Activated CD4-positive, alpha-beta T cell treated with anti-CD3 and anti-CD28 coated beads for 48 hours (primary cell): ENCODE measurements at places on chromosomes 12 and 14.

- DNase-seq: peak; percentile 48
These were observed 63.3 kb downstream of the SUSD6 start for GRCh38 chr14:69674546-69675244.

DNA sequence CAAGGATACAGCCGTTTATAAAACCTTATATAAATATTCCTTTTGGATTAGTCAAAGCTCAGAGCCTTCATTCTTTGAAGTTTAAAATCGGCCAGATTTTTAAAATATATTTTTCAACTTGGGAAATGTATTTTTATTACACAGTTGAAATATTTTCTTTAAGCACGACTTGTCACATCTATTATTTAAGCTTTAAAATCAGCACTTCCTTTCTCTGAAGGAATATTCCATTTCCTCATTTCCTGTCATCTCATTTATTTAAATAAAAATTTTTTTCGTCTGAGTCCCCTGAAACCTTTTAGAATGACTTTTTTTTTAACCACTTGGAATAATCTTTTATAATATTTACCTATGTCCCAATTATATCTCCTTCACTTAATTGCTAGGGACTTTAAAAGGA is 107.5 kb upstream of the PDE3A start:
- no peak for DNase-seq

DNA sequence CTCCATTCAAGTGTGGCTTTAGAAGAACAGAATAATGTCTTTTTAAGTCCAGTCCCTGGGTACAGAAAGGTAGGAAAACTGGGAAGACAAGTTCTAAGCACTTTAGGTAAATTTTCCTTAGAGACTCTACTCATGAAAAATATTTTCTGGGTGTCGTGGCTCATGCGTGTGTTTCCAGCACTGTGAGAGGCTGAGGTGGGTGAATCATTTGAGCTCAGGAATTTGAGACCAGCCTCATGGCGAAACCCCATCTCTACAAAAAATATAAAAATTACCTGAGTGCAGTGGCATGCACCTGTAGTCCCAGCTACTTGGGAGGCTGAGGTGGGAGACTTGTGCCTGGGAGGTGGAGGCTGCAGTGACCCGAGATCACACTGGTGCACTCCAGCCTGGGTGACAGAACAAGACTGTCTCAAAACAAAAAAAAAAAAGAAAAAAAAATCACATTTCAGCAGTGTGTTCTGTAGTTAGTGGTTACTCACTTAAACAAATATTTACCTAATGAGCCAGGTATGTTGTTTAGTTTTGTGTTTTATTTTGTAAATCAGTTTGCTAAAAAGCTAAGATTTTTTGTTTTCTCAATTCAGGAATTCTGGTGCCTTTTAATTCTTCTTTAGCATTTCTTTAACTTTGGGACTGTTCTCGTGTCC is 52.3 kb upstream of the RD3L start:
- no peak for DNase-seq

GRCh38 chr14:75221797-75222196 is 45.4 kb upstream of the TMED10 start:
- no peak for DNase-seq

GRCh38 chr12:85057370-85057963 is 21.3 kb downstream of the LRRIQ1 start:
- DNase-seq: peak; percentile 27

DNA sequence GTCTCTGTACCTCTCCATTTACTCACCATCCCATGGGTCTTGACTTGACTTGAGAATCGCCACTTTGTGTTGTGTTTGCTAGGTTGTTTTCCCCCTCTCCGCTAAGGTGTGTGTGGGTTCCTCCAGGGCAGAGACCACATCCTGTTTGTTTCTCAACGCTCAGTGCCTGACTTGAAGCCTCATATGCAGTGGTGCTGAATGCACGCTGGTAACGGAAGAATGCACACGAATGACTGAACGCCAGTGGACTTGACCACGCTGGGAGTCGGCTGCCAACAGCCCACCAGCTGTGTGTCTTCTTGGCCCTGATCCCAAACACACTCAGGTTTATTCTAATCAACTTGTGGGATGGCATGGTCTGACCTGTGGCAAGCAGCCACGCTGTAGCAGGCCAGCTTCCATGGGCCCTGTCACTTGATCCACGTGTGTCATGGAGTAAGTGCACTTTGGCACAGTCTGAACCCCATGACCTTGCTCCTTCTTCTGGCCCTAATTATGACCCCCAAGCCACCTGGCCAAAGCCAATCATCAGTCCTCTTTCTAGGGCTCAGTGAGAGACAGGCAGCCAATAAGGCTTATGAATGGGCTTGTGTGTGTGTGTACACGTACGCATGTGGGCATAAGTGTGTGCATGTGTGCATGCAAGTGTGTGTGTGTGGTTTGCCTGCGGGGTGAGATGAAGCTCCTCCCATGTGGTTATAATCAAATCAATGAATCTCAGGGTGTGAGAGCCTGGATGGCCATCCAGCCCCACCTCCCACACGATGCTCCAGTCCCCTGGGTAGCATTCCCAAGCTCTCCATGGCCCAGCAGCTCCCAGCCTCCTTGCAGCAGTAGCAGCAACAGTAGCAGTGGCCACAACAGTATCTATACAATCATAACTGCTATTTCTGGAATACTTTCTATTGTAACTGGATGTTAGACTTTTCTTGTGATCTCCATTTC is 6.4 kb upstream of the TC2N start:
- DNase-seq: peak; percentile 72

DNA sequence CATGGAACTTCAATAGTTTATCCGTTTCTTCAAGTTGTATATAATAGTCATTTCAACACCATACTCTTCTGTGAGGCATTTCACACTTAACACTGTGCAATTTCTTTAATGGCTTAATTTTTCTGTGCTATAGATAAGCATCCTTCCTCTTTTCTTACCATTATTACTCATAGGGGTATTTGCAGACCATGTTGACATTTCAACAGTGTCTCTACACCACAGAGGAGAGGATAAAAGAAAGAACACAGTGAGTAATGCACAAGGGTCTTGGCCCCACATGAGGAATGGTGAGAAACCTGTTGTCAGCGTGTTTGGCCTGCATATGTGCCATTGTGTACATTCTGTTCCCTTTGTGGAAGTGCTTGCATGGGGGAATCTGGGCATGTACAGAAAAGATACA is 421.5 kb upstream of the MDGA2 start:
- DNase-seq: no peak
